ENCODE measurements at places on chromosomes 13 and 19. TPM values are rescaled to one million over a fixed set of nuclear protein-coding genes. Genes with fewer than 3 reads are reported as not detected.

The GNG8 gene
- total RNA-seq: not detected

The ZNF534 gene
- 0.13 TPM for total RNA-seq

The KLK2 gene
- total RNA-seq: not detected

The CCL25 gene
- total RNA-seq: not detected

The MEIS3 gene
- 19.2 TPM for total RNA-seq

The RNF225 gene
- total RNA-seq: not detected

The ZNF91 gene
- 34.5 TPM for total RNA-seq

The FFAR3 gene
- not detected for total RNA-seq

The RUBCNL gene
- total RNA-seq: 11.1 TPM

The CYP2S1 gene
- not detected for total RNA-seq

The SIGLEC9 gene
- not detected for total RNA-seq

The CD70 gene
- total RNA-seq: 4.2 TPM

The KCNC3 gene
- not detected for total RNA-seq

The TMPRSS9 gene
- total RNA-seq: not detected

The MBD3L2 gene
- total RNA-seq: not detected

The PDCD5 gene
- total RNA-seq: 99.8 TPM

The PEG3 gene
- 5.9 TPM for total RNA-seq

The SIPA1L3 gene
- total RNA-seq: 17.8 TPM

The FREM2 gene
- not detected for total RNA-seq

The FXYD3 gene
- total RNA-seq: not detected

The SMIM44 gene
- not detected for total RNA-seq

The ZNF610 gene
- total RNA-seq: 3.7 TPM

Data from articular chondrocyte of knee joint (primary cell).